ENCODE measurements at places on chromosomes 2 and 18.

GRCh38 chr2:18559531-18560030 lies 872 bp downstream of the RDH14 start:
- no peak for DNase-seq

DNA sequence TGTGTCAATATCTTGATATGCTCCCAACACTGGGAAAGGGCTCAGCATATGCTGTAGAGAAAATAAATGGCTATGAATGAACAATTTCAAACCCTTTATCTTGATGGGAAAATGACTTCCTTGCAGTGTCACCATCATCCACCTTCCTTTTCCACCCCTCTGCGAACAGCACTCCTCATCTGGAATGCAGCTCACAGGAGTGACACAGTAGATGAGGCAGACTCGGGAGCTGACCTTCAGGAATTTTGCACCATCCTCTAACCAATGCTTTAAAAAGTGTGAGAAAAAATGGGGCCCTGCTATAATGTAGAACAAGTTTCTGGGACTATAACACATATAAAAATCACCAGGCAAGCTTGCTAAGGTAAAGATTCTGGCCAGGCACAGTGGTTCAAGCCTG lies 41.3 kb upstream of the YPEL5 start:
- no peak for DNase-seq

DNA sequence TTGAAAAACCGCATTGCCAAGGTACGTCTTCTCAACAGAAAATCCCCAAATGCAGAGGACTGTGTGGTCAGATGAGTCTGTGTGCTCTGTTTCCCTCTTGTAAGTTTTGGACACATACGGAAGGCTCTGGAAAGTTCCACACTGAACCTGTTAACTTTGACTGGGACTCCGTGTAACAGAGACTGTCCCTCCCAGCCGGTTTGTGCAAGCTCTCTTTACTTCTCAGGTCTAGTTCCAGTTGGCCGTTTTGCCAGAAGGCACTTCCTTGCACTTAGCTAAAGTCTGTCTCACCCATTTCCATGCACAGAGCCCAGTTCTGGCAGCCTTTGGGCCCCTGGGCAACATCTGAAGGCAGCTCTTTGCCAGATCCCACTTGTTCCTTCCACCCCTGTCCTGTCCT lies 22.0 kb downstream of the EFHD1 start:
- DNase-seq: no peak

GRCh38 chr18:35051641-35052377 lies 10.6 kb downstream of the MAPRE2 start:
- no peak for DNase-seq

Measured in sciatic nerve (tissue), 2 donors.